ENCODE measurements at places on chromosomes 13 and 19.
A peak's percentile ranks its signal among the peaks of the same experiment; 100 is the strongest.

DNA sequence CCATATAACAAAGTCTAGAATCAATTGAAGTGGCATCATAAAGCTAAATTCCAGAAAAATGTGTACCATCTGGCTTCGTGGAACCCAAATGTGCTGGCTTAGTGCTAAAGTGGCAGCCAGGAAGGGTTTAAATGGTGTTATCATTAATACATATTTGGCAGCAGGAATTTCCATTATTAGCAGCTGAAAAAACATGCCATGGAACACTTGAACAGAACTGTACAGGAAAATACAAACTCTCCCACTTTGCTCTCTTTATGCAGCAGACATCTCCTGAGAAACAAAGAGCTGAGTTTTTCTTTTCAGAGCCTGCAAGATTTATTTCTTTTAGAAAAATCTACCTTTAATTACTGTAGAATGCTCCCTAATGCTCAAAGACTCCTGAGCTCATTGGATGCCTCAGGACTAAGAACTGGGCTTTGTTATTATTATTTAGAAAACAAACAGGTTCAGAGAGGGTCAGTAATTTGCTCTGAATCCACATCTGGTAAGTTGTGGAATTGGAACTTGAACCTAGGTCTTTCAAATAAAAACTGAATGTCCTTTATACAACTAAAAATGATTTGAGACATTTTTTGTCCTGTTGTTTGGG, 179.0 kb downstream of the LACC1 start:
- no peak for DNase-seq

DNA sequence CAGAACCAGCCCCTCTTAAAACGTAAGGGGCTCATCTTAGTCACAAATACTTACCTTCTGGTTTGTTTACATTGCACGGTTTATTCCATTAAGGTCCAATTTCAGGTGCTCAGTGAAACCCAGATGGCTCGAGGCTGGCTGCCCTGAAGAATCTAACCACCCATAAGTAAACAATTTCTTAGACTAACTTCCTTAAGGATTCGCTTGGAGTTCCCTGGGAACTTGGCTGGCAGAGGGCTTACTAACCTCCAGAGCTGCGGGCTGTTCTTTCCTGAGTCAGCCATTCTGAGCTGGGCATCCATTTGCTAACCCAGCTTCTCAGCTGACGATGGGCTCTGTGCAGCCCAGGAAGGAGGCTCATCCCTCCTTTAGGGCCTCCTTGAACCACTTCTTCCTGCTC, 262.1 kb downstream of the FGF9 start:
- DNase-seq = no peak

GRCh38 chr13:23695711-23696464, 125.7 kb downstream of the TNFRSF19 start:
- DNase-seq = peak; percentile 33

GRCh38 chr13:43782686-43783085, 4.1 kb downstream of the ENOX1 start:
- DNase-seq = no peak

GRCh38 chr19:38792250-38793111, 3.5 kb downstream of the LGALS7B start:
- DNase-seq = no peak

DNA sequence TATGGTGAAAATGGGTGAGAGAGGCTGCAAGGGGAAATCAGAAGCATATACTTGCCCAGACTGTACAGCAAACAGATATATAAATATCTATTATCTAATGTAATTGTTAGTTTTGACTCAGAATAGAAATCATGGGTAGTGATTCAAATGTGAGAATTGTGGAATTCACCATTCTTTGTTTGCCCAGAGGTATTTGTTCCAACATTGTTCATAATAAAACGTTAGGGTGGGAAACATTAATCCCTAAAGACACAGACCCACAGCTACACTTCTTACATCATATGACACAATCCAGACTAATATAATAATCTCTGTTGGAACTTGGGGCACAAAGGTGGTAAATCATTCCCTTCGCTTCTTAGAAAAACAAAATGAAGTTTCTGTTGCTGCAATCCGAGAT, 646.5 kb upstream of the SLITRK6 start:
- DNase-seq = no peak

DNA sequence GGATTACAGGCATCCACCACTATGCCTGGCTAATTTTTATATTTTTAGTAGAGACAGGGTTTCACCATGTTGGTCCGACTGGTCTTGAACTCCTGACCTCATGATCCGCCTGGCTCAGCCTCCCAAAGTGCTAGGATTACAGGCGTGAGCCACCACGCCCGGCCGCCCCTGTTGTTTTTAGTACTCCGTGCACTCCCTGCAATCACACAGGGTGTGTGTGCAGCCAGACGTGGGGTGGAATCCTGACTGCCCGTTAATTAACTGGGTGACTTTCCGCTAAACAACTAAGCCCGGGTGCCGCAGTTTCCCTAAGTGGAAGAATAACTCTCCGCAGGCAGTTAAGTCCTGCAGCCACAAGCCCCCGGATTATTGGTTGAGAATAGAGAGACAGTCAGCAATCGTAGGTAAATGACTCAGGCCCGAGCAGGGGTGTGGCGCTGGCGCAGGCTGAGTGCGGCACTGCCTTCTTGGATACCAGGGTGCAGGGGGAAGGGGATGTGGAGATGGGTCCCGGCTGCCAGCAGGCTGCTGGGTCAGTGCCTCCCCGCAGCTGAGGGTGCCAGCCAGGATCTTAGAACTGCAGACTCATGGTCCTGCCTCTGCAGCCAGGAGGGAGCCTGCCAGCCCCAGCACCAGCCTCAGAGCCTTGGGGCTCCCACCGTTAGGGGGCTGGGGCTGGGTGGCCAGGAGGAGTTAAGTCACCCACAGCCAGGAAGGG, 6.1 kb upstream of the FXYD3 start:
- DNase-seq = no peak

DNA sequence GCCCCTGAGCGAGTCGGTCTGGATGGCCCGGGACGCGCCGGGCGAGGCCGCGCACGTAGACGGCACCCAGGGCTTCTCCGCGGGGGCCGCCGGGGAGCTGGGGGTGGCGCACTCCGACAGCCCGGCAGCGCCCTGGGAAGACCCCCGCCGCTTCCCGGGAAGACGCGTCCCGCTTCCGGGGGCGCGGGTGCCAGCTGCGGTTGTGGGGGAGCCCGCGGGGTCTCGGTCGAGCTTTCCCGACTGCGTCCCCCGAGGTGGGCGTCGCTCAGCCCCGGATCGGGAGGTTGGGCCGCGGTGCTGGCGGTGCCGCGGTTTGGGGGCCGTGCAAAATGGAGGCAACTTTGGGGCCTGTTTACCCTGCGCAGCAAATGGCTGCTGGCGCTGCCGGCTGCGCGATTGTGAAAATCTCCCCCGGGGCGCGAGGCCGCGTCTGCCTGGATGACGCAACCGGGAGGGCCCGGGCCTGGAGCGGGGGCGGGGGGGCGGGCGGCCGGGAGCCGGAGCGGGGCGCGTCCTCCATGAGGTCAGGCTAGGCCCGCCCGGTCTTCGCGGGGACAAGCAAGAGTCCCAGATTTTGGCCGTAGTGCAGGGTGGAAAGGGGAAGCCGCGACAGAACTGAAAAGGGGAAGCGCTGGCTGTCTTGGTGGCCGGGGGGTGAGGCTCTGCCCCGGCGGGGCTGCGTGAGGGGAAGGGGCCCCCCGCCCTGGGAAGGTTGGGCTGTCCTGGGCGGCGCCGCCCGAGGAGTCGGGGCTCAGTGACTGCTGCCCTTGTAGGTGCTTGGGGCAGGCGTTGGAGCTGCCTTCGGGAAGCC, 11.3 kb downstream of the PEAK3 start:
- peak; percentile 63 for DNase-seq

DNA sequence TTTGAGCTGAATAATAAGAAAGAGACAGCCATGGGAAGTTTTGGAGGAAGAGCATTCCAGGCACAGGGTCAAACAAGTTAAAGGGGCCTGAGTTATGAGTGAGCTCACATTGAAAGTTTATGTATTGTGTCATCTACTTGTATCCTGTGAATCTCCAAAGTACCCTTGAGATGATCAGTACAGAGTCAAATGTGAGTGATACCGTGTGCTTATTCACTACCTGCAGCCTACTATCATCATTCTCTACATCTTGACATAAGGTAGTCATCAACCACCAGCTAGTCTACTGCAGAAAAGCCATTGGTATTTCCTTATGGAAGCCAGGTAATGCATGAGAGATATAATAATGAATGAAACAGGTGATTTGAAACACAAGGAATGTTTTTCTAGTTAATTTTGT, 3.0 kb upstream of the KCTD12 start:
- DNase-seq = no peak

GRCh38 chr13:94444826-94445225, 34.7 kb downstream of the DCT start:
- DNase-seq = no peak

- DNase-seq = no peak
Measured at GRCh38 chr13:22009500-22009899, 338.6 kb downstream of the FGF9 start.

GRCh38 chr19:58009666-58010301, 7.2 kb upstream of the ZNF606 start:
- DNase-seq = peak; percentile 29

GRCh38 chr19:2154587-2155075, 3.3 kb upstream of the AP3D1 start:
- no peak for DNase-seq

DNA sequence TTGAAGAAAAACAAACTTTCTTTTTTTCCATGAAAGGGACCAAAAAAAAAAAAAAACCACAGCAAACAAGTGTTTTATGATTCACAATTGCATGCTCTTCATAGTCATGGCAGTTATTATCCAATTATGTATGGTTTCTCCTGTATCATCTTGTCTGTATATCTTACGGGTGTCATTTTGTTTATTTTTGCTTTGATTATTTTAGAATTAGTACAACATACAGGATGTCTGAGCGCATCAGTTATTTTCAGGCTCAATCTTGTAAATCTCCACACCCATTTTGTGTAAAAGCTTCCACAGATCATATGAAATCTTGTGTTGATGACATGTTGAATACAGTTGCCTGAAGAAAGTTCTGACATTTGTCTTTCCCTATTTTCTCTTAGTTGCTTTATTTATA, 280.3 kb downstream of the KLF5 start:
- no peak for DNase-seq

- DNase-seq = no peak
Measured at GRCh38 chr19:3963458-3964255, 7.2 kb downstream of the DAPK3 start.

DNA sequence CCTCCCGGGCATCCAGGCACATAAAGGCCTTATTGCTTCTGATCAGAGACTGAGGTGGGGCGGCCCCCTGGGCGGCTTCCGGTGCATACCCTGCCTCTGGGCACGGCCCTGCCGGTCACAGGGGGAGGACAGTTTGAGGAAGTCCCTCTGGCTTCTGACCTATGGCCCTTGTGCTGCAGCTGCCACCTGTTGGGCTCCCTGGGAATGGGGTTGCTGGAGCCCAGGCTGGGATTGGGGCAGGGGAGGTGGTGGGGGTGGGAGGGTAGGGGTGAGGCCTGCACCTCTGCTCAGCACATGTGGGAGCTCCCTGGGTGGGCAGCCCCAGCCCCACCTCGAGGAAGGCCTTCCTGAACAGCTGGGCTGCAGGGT, 10.7 kb downstream of the ANO8 start:
- no peak for DNase-seq

GRCh38 chr13:66341635-66342377, 888.3 kb downstream of the PCDH9 start:
- no peak for DNase-seq

- no peak for DNase-seq
Measured at GRCh38 chr13:35957241-35957731, 173.9 kb downstream of the DCLK1 start.
